Naive thymus-derived CD4-positive, alpha-beta T cell (primary cell): ENCODE measurements at places on chromosomes 6 and 20. TPM values are rescaled to one million over a fixed set of nuclear protein-coding genes. Genes with fewer than 3 reads are reported as not detected.
A peak's percentile ranks its signal among the peaks of the same experiment; 100 is the strongest.

The PDYN gene
- not detected for total RNA-seq

DNA sequence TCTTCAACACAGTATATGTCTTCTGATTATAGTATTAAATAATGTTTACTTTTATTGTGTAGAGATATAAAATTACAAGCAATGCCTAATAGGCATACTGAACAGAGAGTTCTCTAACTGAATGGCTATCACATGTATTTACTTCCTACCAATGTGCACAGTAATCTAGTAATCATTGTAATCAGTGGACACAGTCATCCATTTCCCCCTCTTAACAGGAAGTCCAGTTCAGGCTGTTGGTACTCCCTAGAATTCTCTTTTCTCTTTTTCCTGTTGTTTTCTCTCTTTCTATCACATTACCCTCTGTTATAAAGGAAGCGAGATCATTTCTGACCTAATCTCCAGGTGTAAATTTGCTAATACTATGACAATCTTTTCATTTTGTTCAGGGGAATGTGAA, 172.5 kb downstream of the HTR1B start:
- no peak for DNase-seq

DNA sequence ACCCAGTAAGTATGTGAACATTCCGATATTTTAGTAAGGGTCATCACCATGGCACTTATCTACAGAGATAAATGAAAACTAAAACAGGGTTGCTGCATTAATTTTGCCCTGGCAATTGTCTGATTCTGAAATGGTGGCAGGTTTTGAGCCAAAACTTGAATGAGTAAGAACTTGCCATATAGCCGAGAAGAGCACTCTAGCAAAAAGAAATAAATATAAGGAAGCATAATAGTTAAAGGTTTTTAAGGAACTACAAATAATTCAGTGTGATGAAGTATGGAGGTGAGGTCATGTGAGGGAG, 68.5 kb upstream of the BTN3A2 start:
- DNase-seq = no peak

GRCh38 chr6:170178561-170179477, 112.1 kb downstream of the DLL1 start:
- DNase-seq = no peak

DNA sequence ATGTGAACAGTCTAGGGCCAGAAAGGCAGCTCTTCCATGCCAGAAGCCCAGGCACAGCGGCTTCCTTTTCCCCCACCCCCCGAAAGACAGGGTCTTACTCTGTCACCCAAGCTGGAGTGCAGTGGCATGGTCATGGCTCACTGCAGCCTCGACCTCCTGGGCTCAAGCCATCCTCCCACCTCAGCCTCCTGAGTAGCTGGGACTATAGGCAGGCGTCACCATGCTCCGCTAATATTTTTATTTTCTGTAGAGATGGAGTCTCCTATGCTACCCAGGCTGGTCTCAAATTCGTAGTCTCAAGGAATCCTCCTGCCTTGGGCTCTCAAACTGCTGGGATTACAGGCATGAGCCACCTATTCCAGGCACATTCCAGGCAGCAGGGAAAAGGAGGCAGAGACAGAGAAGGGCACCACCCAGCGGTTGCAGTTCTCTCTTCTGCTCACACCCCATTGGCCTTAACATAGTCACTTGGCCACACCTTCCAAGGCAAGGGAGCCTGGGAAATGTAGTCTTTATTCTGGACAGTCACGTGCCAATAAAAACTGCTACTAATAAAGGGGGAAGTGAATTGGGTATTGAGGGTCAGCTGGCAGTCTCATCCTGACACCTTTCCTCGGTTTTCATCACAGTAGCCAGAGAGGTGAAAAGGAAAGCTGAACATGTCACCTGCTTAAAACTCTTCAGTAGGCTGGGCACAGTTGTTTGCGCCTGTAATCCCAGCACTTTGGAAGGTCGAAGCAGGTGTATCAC, 205.9 kb downstream of the ZMYND8 start:
- DNase-seq = peak; percentile 11

GRCh38 chr20:36474563-36474962, 66.8 kb upstream of the MYL9 start:
- no peak for DNase-seq

GRCh38 chr20:24622856-24623255, 153.4 kb downstream of the SYNDIG1 start:
- DNase-seq = no peak
